AG09319 (cell line): ENCODE measurements at places on chromosomes 4 and X.

GRCh38 chrX:45026036-45026435 is 153.0 kb downstream of the KDM6A start:
- DNase-seq, result no peak

- no peak for DNase-seq
These were observed 153.0 kb downstream of the ATOH1 start for GRCh38 chr4:93981594-93981993.

DNA sequence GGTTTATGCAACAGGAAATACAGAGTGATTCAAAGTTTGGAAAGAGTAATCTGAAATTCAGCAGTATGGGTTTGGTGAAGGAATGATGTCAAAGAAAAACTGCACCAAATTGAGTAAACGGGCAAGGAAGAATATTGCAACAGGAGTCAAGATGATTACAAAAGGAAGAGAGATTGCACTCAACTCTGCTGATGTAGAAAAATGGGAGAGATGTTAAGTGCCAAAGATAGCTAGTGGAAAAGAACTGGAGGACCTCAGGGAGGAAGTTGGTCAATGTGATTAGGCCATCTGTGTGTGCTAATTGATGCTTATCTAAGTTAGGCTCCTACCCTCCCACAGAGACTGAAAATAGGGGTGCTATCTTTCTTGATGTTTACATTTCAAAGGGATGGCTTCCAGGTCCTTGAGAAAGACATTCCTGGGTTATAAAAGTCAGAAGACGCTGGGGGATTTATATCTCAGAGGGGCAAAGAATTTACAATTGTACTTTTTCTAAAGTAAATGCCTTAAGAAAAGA is 167.4 kb upstream of the FAM47A start:
- no peak for DNase-seq

- peak; percentile 39 for DNase-seq
These were observed 38.7 kb upstream of the SLC16A2 start for GRCh38 chrX:74382613-74383012.

GRCh38 chr4:37891260-37892159 is 626 bp downstream of the TBC1D1 start:
- DNase-seq, result no peak

GRCh38 chrX:100070334-100070849 is 339.7 kb downstream of the PCDH19 start:
- DNase-seq, result no peak

DNA sequence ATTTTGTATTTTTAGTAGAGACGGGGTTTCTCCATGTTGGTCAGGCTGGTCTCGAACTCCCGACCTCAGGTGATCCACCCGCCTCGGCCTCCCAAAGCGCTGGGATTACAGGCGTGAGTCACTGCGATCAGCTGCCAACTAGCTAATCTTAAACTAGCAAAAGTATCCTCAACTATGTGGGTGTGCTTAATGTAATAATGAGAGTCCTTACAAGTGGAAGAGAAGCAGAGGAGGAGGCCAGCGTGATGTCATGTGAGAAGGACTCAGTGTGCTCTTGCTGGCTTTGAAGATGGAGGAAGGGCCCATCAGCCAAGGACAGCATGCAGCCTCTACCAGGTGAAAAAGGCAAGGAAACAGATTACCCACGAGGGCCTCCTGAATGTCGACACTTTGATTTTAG is 19.6 kb downstream of the SCD5 start:
- no peak for DNase-seq

DNA sequence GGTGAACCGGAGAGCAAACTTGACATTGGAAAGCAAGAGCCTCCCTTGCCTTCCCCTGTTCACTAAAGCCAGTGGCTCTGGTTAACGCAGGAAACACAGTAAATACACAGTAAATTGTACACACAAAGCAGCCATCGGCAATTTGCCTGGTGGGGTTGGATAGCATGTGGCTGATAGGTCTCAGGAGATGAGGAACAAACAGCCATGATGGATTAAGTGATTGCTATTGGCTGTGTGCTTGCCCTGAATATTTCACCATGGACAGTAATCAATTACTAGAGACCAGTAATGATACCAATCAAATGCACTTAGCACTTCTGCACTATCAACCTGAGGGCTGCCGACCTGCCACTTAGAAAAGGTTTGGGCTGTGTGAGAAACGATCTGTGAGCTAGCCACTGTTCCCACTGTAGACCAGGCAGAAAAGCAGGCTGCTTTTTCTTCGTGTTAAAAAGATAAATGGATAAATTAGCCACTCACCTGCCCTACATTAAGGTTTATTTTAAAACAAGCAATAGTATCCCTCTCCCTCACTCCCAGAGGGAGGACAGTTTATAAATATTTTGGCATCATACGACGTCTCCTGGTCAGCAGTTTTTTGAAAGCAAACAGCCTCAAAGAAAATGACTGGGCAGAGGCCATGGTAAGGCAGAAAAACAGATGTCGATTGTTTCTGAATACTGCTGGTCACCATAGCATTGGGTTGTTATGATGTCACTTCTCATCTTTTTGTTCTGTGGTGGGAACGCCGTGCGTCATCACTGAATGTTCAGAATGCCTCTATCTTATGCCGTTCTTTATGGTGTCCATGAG is 167.1 kb downstream of the MAML3 start:
- no peak for DNase-seq

DNA sequence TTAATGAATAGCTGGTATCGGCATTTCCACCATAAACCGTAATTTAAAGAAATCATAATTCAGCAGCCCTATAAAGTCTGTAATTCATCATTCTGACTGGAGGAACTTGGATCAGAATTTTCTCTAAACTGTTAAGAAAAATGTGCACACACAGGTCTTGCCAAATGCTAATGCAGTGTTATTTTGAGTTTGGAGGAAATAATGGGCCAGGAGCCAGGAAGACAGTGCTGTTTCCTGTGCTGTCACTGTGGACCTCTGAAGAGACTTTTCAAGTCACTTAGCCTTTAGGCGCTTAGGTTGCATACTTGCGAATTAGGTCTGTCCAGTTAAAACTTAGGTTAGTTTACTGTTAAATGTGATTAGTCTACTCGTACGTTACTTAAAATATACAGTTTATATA is 137.5 kb upstream of the ANXA3 start:
- no peak for DNase-seq
